Naive thymus-derived CD4-positive, alpha-beta T cell (primary cell): ENCODE measurements at places on chromosomes 6 and 20. TPM values are rescaled to one million over a fixed set of nuclear protein-coding genes. Genes with fewer than 3 reads are reported as not detected.

The PLN gene
- 0.09 TPM for polyA plus RNA-seq

The NFATC2 gene
- 30.1 TPM for polyA plus RNA-seq

The ARFGEF2 gene
- 10.1 TPM for polyA plus RNA-seq

The KCNB1 gene
- not detected for polyA plus RNA-seq

- DNase-seq = peak; percentile 45
Measured at GRCh38 chr6:12012558-12013306, 620 bp downstream of the HIVEP1 start.

- DNase-seq = no peak
Measured at GRCh38 chr20:13259921-13260320, 38.8 kb downstream of the ISM1 start.

DNA sequence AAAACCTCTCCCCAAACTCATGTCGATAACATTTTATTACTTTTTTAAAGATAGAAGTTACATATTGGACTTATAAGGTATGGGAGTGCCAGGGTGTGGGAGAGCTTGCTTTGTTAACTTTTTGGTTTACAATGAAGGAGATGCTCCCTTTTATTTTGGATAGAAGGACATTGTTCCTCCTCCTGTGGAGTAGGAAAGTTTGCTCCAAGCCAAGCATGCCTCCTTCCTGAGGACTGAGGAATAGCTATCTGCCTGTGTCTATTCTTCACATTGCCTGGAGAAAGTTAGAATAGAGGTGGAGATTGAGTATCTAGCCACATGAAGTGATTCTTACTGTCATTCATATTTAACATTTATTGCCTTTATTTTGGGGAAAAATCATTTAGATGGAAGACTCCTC lies 71.9 kb downstream of the EYA4 start:
- no peak for DNase-seq

DNA sequence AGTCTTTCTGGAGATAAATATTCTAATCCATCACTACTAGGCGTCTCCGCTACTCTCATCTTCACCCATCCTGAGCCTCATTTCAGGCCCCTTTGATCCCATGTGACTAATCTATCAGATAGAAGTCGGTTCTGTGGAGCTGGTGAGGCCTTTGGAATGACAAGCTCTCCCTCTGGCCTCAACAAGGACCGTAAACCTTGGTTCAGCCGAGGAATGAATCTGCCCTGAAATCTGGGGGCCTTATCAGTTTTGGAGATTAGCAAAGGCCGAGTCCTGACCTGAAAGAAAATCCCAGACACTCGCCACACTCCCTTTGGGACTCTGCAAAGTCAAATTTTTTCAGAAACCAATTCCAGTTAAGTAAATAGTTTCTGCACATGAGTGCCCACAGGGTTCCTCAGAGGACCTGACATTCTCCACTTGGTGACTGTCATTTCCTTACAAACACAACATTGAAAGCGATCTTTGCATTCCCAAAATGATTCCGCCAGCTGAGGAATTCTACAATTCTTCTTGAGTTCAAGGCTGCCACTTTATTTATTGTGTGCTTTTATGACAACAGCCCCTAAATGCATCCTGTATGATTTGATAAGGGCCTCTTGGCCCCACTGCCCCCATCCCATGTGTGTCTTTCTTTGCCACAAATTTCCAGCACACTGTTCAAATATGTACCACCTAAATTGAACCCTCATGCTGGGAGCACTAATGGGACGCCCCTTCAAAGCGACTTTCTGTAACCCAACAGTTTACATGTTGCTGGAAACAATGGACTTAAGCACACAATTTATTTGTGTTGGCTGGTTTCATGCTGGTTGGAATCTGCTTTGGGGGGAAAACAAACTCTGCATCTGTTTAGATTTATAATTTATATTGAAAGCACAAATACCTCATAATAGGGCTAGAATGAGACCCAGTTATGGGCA lies 10.0 kb upstream of the RIPOR3 start:
- no peak for DNase-seq

DNA sequence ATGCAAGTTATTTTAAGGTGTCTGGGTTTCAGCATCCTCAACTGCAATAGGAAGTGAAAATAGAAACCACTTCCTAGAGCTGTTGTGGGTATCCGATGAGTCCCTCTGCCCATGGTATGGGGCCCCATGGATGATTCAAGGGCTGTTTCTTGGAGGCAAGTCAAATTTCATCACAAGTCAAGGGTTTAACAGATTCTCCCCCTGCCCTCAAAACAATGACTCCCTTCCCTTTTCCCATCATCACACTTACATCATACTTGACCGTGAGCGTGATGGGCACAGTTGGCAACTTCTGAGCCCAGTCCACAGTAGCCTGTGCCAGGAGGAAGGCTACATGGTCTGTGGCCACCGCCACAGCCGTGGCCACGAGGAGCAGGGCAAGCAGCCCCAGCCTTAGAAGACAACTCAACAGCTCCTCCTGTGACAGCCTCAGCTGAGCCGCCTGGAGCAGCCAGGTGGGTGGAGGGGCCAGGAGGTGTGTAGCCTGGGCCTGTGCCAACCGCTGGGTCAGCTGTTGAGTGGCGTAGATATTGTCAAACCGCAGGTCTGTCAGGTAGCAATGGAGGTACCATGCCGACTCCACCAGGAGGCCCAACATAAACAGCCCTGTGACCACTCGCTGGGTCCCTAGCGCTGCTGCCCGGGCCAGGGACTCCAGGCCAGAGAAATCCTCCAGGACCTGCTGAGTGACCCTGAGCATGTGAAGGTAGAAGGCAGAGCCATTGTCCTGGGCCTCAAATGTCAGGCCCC lies 5.2 kb downstream of the OCSTAMP start:
- no peak for DNase-seq

DNA sequence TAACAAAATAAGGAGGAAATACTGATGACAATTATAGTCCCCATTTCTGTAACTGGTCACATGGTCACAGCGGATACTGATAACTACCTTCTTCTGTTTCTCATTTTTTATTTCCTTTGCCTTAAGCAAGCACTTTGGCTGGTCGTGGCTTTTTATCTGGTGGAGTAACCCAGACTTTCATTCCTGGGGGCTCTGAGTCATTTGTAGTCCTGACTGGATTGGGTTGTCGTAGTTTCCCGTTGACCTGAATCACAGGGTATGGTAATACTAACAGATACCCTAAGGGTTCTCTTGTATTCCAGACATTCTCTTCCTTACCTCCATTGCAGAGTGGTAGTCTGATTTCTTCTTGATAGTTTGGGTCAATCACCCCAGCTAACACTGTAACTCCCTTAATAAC lies 500.3 kb upstream of the ADGRB3 start:
- no peak for DNase-seq

- DNase-seq = no peak
Measured at GRCh38 chr20:48192109-48192508, 406.8 kb upstream of the SULF2 start.

DNA sequence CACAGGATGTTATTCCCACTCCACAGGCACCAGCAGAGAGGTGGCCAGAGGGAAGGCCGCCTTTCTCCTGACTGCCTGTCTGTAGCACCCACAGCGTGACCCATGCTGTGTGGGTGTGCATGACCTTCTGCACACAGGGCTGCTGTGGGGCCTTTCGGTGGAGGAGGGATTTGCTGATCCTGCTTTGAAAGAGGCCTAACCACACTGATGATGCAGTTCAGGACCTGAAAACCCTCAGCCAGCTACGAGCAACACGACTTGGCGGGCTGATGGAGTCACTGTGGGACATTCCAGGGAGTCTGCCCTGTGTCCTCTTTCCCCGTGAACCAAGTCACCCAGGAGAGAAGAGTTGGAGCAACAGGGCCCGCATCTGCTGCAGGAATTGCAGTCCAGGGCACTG lies 49.1 kb downstream of the SYTL3 start:
- DNase-seq = no peak

DNA sequence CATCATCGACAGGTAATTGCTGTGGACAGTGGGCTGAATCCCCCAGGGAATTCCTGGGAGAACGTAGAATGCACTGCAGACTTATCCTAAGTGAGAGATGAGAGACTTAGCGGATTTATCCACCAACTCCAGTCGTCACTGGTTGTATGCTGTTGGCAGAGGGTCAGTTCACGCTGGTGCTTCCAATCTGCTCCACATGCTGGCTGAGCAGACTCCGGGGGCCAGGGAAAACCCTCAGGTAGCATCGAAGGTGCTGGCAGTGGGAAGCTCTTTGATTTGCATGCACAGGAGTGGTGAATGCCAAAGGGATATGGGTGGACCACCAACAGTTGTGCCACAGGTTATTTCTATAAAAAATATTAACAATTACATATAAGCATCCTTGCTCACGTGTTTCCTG lies 20.2 kb downstream of the TTLL9 start:
- no peak for DNase-seq

DNA sequence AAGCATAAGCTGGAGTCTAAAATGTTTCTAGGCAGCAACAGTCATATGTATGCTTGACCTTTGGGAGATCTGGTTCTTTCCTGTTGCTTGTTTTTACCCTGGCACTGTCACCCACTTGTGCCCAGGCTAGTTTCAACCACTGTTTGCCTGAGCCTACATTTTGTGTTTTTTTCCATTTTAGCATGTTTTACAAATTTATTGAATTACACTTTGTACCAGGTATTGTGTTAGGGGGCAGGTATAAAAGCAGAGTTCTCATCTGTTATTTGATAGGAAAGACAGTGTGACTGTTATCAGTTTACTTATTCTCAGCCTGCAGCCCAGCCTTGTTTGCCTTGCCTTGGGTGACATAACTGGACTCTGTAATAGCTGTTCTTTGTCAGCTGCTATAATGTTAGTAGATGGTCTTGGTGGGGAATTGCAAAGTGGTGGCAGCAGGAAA lies 147.0 kb downstream of the CDKAL1 start:
- no peak for DNase-seq

DNA sequence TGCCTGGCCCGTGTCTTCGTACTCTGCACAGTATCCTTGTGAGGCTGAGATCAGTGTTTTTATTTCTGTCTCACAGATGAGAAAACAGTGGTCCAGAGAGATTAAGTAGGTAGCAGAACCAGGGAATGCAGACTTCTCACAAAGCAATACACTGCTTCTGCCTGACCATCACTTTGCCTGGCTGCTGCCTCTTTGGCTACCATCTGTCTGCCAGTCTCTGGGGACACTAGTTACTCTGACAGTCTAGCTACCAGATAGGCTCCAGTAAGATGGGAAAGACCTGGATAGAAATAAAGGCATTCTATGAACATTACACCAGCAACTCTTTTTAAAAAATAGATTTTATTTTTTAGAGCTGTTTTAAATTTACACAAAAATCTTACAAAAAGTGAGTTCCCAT lies 96.9 kb downstream of the PHACTR3 start:
- no peak for DNase-seq

GRCh38 chr6:57210060-57210459 lies 12.0 kb downstream of the RAB23 start:
- no peak for DNase-seq

- no peak for DNase-seq
Measured at GRCh38 chr6:134230087-134230700, 87.7 kb downstream of the SGK1 start.

- DNase-seq = peak; percentile 74
Measured at GRCh38 chr6:139364302-139364981, 10.0 kb downstream of the CITED2 start.

DNA sequence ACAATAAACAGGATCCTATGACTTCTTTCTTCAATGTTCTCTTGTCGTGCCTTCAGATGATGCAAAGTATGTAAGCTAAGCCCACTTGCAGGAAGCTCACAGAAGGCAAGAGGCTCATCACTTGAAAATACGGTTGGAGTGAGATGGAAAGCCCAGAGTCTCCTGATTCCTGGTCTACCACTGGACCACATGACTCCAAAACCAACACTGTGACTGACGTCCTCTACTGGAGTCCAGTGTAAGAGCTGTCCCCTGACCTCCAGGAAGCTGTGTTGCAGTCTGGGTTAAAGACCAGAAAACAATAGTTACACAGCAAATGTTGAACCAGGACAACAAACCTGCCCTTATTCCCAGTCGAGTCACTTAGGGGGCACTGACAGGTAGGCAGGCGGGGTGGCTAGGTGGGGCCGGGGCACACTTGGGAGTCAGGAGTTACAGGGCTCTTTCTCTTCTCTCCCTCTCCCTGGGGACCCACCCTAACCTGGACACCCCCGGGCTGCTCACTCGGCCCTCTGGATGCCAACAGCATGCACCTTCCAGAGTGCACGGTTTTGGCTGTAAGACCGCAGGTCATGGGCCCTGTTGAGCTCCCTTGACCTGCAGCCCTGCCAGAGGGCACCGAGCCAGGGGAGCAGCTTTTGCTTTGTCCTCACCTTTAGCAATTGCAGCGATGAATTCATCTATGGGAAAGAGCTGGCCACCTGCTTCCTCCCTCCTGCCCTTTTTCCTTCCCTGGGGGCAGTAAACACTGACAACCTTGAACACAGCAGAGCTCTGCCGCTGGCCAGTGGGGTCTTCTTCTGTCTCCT lies 7.4 kb downstream of the PCK1 start:
- DNase-seq = no peak

GRCh38 chr6:803191-803977 lies 110.4 kb upstream of the EXOC2 start:
- DNase-seq = no peak
